A172 (cell line): ENCODE measurements at places on chromosomes 5 and 9. TPM values are rescaled to one million over a fixed set of nuclear protein-coding genes. Genes with fewer than 3 reads are reported as not detected.

- no peak for DNase-seq
Measured at GRCh38 chr9:116250891-116251290, 97.3 kb downstream of the PAPPA start.

DNA sequence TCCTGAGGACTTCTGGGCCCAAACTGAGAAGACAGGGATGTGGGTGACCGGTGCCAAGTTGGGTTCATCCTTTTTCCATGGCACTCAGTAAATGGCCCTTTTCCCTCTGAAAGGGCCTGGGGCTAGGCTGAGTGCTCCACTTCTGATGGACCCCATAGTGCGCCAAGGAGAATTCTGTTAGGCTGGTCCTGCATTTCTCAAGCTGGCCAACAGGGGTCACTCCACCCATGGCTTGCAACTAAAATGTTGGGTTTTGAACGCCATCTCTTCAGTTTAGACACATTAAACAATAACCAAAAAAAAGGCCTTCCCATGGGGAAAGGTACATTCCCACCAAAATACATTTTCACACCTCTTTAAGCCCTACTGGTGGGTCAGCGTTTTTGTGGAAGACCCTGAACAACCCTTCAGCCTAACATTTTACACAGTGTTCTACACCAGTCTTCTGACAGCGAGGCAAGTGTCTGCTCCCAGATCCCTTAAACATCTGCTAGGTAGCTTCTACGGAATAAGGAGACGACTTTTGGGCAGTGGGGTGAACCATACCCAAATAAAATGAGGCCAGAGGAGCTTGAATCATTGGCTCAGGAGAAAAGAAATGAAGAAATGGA lies 27.3 kb downstream of the CNTFR start:
- DNase-seq, result no peak

DNA sequence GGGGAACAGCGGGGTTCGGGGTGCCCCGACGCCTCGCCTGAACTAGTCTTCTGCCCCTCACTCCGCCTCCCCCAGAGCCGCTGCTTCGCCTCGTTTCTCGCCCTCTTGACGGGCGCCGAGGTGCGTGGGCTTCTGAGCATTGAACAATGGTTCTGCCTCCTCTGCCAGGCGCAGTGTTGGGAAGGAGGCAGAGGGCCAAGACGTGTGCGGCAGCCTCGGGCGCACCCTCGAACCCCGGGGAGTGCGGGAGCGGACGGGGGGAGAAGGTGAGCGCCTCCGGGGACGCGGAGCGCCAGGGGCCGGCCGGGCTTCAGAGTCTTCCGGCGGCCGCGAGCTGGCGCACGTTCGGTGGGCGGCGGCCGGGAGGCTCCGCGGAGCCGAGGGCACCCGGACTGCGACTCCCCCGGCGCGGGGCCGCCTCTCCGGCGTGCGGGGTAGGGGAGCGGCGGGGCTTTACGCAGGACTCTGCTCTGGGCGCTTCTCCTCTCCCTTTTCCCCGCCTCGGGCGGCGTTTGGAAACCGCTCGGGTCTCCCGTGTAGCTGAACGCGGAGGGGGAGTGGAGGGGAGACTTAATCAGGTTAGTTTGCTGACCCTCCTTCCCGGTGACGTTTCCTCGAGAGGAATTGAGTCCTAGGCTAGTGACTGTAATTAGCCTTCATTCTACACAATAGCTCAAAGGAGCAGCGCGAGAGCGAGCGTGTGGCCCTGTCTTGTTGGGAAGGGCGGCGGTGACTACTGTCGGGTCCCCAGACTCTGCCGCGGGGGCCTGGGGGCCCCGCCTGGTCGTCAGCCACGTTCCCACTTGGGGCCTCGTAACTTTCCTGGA lies 1.1 kb downstream of the VLDLR start:
- no peak for DNase-seq

DNA sequence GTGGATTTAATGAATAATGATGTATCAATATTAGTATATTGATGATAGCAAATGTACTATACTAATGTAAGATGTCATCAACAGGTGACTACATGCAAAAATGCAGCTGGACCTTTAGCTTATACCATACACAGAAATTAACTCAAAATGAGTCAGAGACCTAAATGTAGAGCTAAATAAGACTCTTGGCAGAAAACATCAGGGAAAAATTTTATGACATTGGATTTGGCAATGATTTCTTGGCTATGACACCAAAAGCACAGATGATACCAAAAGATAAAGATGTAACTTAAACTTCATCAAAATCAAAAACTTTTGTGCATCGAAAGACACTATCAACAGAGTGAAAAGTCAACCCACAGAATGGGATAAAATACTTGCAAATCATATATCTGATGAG lies 64.0 kb upstream of the CCL21 start:
- DNase-seq, result no peak

Gene ARID3C
- total RNA-seq, result 0.19 TPM in 1 of 2 replicates, not detected in the other

GRCh38 chr5:172906436-172906835 lies 52.8 kb upstream of the RPL26L1 start:
- peak; percentile 85 for DNase-seq

Gene CCL28
- total RNA-seq, result not detected in 2 replicates
